ENCODE measurements at places on chromosomes 5 and 9.

- DNase-seq, result peak; percentile 21
Measured at GRCh38 chr5:168987543-168988300, 313.2 kb downstream of the SLIT3 start.

DNA sequence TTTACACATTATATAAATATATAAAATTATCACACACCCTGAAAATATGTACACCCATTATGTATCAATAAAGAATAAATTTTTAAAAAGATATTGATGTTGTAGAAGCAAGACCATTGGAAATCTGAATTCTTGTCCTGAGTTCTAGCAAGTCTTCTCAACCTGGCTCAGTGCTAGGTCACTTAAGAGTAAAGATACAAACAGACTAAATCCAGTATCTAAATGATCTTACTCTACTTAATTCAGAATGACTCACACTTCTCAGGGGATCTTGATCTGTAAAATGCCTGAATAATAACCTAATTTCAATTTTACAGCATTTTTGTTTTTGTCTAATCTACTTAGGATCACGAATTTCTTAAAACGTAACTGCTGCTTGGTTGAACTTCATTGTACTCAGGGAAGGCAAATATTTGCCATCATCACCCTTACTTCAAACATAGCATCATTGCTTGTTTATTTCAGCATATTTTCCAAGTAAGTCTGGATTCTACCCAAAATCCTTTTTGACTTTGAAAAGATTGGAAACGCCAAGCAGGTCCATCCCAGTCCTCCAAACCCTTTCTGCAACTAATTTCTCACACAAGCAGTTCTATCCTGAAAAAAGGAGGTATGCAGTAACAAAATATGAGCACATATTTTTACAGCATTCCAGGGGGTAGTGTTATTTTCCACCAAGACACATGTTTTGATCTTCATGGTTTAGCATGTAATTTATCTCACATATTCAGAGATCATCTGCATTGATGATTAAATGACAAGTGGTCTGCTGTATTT, 582.6 kb downstream of the PSAT1 start:
- no peak for DNase-seq

DNA sequence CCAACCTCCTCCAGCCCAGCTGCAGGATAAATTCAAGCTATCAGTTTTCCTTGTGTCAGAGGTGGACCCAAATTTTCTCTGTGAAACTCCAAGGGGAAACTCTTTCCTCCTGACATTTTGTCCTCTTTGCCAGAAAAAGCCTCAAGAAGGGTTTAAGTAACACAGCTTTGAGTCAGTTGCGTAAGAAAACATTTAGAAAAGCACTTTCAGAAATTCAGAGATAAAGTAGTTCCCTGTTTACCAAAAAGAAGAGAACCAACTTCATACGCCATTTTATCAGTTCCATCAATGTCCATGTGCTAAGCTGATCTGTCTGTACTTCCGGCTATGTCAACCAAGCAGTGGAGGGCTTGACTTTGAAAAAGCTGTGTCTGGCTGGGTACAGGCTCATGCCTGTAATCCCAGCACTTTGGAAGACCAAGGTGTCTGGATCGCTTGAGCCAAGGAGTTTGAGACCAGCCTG, 19.9 kb upstream of the SUSD1 start:
- DNase-seq, result no peak

DNA sequence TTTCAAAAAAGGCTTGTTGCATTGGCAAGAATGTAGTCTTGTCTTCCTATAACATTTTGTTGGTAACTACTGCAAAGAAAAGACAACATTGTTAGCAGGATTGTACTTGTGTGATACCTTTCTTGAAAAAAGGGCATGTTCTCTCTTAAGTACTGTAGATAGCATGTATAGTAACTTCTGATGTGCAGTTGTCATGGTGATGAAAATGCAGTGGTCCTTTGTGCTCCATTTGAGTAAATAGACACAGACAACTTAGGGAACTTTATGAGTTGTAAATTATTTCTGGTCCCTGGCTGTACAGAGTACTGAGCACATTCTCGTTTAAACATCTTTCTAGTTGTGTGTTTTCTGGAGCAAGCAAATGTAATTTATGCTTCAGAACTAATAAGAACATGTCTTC, 103.3 kb downstream of the CD180 start:
- DNase-seq, result no peak

GRCh38 chr9:78973907-78974306, 597.9 kb upstream of the TLE4 start:
- DNase-seq, result peak; percentile 88

GRCh38 chr5:170268884-170269283, 28.7 kb downstream of the LCP2 start:
- no peak for DNase-seq

DNA sequence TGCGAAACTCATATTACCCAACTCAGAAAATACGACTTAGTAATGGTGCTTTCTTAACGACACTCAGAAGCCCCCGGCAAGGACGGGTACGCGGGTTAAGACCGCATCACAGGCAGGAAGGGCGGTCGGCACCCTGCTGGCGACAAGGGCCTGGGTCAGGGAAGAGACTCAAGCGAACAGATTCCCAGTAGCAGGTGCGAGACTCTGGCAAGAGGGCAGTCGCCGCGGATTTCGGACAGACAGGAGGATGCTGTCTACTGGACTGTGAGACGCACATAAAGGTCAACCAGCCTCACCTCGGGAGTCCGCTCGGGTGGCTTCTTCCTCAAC, 398 bp downstream of the RAPGEF6 start:
- peak; percentile 64 for DNase-seq

- DNase-seq, result peak; percentile 90
Measured at GRCh38 chr9:13033959-13034693, 245.4 kb downstream of the MPDZ start.

DNA sequence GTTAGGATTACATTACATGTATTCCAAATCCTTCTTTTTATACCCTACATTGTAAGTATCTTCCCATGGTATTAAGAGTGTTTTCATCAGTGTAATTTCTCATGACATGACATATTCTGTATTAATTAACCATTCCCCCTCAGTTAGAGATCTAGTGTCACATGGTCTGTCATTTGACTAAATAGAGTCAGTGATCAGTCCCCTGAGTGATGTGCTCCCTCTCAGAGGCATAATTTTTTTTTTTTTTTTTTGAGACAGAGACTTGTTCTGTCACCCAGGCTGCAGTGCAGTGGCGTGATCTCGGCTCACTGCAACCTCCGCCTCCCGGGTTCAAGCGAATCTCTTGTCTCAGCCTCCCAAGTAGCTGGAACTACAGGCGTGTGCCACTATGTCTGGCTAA, 218.6 kb downstream of the TTLL11 start:
- DNase-seq, result no peak

GRCh38 chr5:53128481-53128880, 18.9 kb upstream of the MOCS2 start:
- DNase-seq, result no peak

DNA sequence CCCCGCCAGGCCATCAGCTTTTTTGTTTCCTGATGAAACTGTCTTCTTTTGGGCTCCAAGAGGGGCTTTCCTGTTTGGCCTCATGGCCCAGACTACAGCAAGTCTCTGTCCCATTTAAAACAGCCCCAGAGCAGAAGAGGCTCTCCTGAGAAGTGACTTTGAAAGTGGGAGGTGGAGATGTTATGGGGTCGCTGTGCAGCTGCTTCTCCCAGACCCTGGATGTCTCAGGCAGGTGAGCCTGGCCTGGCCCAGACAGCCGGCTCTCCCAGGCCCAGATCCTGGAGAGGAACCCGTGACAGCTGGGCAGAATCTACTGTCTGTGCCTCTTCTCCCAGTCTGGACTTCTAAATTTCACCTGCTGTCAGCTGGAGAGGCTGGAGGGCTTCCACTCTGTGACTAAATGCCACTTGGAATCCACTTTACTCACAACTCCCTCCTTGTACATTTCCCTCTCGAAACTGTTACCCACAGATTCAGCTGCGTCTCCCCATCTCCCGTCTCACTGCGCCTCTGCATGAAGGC, 20.6 kb downstream of the FAM78A start:
- no peak for DNase-seq

DNA sequence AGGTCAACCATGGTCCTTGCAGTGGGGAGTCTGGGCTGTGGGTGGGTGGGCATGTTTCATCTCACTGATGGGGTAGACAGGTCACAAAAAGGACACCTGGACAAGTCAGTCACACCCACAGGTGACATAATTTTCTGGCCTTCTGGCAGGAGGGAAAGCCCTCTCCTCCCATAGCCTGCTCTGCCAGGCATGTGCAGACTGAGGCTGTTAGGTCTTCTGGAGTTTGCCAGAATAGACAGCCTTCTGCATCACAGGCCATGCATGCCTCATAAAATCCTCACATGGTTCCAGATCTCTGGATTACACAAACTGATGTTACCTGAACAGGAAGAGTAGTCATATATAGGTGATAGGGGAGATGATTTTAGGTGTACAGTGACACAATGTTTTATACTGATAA, 49.1 kb downstream of the ARHGAP26 start:
- no peak for DNase-seq

GRCh38 chr9:78133751-78134150, 102.1 kb upstream of the CEP78 start:
- no peak for DNase-seq

DNA sequence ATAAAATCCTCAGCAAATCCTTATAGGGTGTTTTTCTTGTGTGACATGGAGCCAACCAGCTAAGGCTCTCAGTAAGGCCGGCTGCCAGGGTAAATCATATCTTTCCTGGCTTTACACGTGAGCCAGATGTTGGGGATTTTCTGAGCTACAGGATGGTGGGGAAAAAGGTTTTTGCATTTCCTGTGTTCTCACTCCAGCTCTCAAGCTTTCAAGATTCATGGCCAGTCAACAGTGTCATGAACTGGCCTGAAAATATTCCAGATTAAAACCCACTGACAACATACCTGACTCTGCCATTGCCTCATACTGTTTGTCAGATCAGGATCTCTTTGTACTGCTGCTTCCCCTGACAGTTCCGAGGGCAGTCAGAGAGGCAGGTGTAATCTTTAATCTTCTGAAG, 306.9 kb downstream of the GLIS3 start:
- no peak for DNase-seq

DNA sequence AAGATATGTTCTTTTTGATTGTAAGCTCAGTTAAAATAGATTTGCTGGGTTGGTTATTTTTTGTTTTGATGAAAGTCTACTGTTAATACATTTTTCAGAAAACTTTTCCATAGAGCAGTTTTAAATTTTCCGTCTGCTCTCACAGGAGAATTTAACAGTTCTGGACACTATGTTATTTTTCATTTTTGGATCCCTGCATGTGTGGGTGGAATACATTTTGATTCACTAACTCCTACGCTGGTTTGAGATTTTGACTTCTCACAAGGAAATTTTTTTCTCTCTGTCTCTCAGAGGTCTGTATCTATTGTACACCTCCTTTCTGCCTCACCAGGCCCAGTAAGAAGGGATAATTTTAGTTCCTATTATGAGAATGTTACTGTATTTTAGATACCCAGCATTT, 502.4 kb downstream of the CDH10 start:
- DNase-seq, result no peak

GRCh38 chr5:149732324-149733128, 2.4 kb downstream of the PPARGC1B start:
- DNase-seq, result no peak
